Hypothalamus (tissue), 51 donors: ENCODE measurements at places on chromosomes 1 and 21.
A peak's percentile ranks its signal among the peaks of the same experiment; 100 is the strongest.

DNA sequence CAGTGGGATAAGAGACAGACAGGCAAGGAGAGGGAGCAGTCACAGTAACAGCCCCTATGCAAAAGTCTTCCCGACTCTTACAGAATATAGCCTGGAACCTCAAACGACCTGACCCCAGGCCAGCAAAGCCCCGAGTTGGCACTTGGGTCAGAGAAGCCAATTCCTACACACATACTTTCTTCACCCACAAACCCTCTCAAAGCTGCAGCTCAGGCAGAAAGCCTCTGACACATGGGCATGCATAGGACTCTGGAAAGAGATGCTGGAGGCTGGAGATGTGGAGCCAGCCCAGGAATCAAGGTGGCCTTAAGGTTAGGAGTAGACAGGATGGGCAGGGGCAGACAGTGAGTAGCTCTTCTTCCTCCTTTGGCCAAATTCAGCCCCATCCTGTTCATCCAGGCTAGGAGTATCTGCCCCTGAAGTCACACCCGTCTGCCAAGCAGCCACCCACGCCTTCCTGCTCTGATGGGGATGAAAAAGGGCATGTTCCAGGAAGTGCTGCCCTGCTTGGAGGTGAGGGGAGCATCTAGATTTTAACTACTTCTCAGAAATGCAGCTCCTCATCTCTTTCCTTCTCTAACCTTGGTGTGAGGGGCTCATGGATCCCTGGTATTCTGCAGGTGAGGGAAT, 7.8 kb downstream of the SLC41A1 start:
- no peak for DNase-seq

- DNase-seq = no peak
These were observed 77.4 kb upstream of the KRTAP11-1 start for GRCh38 chr21:30958741-30959140.

DNA sequence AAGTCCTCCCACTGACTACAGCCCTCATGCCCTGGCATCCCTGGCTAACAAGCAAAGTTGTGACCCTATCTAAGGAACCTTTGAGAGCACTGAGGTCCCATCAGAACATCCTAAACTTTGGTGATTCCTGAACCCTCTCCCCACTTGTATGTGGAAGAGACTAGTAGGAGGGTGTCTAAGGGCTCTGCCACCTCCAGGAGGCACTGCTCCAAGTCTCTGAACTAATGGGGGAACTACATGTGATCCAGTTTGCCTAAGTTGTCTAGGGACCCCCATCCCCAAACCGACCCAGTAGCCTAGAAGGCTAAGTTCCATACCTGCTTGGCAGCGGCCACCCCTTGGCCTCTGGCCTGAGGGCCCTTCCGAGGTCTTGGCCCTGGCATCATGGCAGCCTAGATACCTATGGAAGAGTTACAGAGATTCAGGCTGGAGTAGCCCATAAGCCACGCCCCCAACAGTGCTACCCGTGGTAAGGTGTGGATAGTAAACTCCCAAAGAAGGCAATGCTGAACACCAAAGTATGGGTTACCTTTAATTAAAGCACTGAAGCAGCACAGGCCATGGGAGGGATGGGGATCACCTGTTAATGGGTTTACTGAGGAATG, 1.7 kb downstream of the CC2D1B start:
- no peak for DNase-seq

DNA sequence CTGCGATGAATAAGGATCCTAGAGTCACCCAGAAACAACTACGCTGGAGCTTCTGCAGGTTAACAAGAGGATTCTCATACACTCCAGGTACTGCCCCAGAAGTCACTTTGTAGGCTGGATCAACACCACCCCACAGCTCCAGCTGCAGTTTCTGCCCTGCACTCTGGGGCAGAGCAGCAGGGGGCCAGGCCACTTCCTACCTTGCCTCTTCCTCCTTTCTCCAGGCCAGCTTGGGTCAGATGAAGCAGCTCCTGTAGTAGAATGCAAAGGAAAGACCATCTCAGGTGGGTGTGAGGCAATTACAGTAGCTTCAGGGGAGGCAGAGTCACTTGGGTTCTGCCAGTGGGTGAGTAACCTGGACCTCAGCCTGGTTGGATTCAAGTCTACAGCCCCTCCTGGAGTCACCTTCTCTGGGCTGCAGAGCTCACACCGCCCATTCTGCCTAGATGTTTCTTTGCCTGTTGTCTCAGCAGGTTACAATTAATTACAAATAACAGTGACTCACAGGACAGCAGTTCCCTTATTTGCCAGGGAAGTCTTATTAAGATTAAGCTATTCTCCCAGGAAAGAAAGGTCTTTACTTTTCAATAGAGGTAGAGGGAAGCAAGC, 24.4 kb upstream of the BCAR3 start:
- no peak for DNase-seq

DNA sequence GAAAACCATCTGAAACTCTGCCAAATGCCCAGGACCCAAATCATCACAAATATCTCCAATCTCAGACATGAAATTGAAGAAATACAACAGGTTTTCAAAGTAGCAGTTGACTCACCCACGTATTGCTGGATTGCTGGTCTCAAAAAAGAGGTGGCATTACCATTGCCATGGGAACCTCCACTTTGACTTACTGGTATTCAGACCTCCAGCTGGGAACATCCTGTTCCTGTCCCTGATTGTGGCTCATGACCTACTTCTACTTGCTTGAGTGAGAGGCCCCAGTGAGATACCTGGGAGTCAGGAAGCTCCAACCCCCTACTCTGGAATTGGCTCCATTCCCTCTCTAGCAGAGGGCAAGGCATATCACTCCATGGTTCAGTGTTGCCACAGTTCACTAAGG, 64.6 kb downstream of the NMNAT2 start:
- no peak for DNase-seq

GRCh38 chr1:95903060-95903459, 669.0 kb downstream of the RWDD3 start:
- DNase-seq = no peak

GRCh38 chr21:34055615-34056014, 17.8 kb upstream of the MRPS6 start:
- DNase-seq = no peak

- DNase-seq = no peak
These were observed 75.3 kb upstream of the LYST start for GRCh38 chr1:235941876-235942624.

- no peak for DNase-seq
These were observed 36.7 kb downstream of the DNASE2B start for GRCh38 chr1:84434801-84435549.

DNA sequence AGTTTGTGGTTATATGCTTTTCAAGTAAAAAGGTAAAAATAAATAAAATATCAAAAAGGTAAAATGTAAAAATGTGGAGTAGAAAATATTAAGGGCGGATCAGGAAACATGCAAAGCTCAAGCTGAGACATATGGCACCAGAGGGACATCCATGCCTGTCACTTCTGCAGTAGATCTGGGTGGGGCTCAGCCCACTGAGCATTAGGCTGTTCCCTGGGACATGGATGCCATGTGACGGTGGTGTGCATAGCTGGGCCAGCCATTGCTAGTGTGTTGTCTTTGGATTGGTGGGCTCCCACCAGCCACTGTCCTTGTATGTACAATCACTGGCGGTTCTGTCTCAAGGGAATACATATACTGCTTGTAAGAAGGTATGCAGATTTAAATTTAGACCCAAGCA, 3.0 kb downstream of the TTC13 start:
- no peak for DNase-seq

DNA sequence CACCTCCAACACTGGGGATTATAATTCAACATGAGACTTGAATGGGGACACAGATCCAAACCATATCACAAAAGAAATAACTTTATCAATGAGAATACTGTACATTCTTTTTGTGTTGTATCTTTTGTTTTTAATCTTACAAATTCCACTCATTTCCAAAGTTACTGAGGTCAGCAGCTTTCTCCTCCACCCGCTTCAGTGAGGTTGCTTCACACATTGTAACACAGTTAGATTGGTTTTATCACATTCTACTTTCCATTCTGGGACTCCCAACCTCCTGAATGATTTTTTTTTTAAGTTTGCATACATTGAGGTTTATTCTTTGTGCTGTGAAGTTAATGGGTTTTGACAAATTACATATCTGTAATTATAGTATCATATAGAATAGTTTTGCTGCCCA, 43.8 kb downstream of the DDAH1 start:
- DNase-seq = no peak

GRCh38 chr1:11196945-11197344, 7.8 kb downstream of the ANGPTL7 start:
- no peak for DNase-seq

- DNase-seq = no peak
These were observed 167.6 kb downstream of the TGFBR3 start for GRCh38 chr1:91718368-91718767.

- no peak for DNase-seq
These were observed 390.4 kb downstream of the OMA1 start for GRCh38 chr1:58156124-58156468.

GRCh38 chr1:115951560-115951959, 24.8 kb upstream of the SLC22A15 start:
- DNase-seq = no peak

DNA sequence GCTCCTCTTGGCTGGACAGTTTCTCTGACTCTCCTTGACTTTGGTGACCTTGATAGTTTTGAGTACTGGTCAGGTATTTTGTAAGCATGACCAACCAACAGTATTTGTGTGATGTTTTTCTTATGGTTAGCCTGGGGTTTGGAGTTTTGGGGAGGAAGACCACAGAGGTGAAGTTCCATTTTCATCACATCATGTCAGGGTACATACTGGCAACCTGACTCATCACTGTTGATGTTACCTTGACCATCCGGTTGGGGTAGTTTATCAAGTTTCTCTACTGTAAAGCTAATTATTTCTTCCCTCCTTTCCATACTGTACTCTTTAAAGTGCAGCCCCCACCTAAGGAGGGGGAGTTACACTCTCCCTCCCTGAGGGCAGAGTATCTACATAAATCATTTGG, 13.4 kb downstream of the OSCP1 start:
- DNase-seq = no peak

DNA sequence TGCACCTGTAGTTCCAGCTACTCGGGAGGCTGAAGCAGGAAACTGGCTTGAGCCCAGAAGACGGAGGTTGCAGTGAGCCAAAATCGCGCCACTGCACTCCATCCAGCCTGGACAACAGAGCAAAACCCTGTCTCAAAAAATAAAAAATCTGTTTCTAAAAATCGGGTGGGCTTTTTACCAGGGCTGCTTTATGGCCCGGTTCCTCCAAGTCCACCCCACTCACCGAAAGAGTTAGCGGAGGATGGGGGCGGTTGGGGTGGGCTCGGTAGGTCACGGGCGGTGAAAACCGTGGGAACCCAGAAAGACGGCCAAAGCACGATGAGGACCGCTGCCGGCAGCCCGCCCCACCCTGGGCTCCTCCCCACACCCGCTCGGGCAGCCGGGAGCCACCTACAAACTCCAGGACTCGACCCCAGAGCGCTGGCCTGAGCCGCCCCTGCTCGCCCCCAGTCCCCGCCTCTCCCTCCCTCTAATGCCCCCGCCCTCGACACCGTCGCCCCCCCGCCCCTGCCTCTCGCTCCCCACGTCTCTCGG, 846 bp upstream of the PER3 start:
- DNase-seq = peak; percentile 75
